ENCODE measurements at places on chromosomes 4 and X.

- no peak for DNase-seq
These were observed 36.6 kb upstream of the CDKN2AIP start for GRCh38 chr4:183407635-183408464.

DNA sequence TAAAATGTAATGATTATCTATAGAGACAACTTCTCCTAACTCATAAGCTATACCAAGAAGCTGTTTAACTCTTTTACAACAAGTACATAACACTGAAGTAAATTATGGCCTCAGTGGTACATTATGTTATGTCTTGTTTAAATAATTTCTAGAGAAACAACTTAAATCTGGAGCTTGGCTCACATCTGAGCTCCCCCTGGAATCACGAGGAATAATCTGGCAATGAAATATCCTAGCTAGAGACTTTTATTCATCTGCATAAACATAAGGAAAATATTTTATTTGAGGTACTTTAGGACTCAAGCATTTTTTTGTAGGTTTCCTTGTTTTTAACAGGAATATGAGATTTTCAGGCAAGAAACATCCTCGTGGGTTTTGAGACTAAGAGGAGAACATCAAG lies 354.7 kb upstream of the SLC7A11 start:
- no peak for DNase-seq

DNA sequence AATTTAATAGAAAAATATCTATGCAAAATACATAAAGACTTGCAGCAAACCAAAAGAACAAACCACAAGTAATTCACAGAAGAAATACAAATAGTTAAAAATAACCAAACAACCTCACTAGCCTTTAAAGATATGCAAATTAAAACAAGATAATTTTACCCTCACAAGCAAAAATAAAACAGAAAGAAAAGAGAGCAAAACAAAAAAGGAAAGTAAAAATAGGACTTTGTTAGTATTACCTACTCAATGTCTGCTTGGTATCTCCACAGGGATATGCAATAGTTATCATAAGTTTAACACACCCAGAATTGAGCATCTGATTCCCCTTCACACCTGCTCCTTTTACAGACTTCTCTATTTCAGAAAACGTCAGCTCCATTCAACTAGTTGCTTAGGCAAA lies 737.5 kb upstream of the MAGEB2 start:
- DNase-seq, result no peak

DNA sequence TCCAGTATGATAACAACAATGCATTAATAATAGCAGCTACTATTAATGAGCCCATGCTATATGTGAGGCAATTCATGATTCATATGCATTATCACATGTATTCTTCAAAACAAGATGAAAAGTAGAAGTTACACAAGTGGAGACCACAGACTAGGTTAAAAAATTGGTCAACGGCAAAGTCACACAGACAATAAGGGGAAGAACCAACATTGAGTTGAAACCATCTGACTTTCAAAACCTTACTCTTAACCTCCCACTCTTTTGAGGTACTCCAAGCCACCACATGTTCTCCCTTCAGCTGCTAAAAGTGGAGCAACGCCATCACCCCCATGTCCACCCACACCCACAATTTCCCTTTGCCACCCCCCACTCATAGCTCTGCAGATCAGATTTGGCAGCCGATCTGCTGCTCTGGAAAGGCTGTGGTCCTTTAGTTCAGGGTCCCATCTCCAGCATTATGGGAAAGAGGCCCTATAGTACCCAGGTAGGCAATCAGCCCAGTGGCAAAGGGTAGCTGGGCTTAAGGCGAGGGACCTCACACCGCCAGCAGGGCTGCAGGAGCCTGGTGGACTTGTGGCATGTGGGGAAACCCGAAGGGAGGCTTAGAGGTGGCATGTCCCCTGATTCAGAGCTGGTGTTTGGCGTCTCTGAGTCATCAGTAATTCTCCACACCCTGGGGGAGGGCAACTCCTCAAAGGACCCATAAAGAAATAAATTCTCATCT lies 33.5 kb upstream of the CYBB start:
- no peak for DNase-seq

DNA sequence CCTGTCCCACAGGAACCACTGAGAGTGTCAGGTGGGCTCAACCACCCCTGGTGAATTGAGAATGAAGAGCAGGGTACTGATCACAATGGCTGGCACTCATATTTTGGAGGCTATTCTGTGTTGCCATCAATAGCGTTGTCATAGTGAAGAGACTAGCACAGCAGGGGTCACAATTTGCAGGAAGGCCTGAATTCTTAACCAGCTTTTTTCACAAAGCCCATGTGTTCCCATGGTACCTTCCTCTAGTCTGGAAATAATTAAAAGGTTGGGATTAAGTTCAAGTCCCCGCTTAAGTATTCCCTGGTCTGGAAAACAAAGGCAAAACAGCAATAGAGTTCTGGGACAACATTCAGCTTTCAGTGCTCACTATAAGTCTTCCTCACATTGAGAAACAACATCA lies 1051.7 kb downstream of the C4orf33 start:
- no peak for DNase-seq

GRCh38 chrX:16335181-16335580 lies 167.9 kb downstream of the MAGEB17 start:
- no peak for DNase-seq

DNA sequence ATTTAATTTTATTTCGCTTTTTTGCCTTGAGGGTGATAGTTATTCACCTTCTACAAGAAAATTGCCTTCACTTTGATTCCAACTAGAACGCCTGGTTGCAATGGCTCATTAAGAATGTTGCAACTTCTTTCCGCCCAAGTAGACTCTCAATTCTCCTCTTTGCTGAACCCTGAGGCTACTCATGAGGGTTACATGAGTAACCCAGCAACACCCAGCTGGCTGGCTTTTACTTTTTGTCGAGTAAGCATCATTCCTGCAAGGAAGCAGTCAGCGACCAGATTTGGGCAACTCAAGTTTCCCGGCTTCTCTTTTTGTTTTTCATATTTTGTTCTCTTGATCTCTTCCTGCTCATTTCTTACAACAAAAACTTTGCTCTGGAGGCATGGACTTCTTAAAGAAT lies 495.4 kb downstream of the PACRGL start:
- DNase-seq, result no peak

GRCh38 chrX:32530802-32531403 lies 680.4 kb downstream of the DMD start:
- no peak for DNase-seq

GRCh38 chr4:127622921-127623796 lies 9.6 kb upstream of the INTU start:
- peak; percentile 84 for DNase-seq

- DNase-seq, result no peak
These were observed 59.4 kb upstream of the ARSJ start for GRCh38 chr4:114038762-114039387.

GRCh38 chrX:20221902-20222301 lies 44.8 kb downstream of the RPS6KA3 start:
- no peak for DNase-seq

GRCh38 chr4:168293386-168293975 lies 25.1 kb downstream of the DDX60 start:
- no peak for DNase-seq

DNA sequence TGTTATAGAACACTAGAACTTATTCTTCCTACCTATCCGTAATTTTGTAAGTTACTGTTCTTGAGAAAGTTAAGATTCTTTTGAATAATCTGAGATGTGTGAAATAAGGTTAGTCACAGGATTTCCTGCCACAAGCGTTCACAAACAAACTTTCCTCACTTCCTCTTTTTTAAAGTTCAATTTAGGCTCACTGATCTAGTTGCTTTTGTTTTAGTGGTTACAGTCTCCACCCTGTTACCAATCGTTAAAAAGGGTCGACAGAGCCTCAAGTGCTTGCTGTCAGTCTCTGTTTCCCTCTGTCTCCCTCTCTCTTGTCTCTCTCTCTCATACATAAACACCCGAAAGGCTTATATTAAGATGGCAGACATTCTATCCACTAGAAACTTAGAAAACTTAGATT lies 35.9 kb upstream of the STK26 start:
- no peak for DNase-seq

DNA sequence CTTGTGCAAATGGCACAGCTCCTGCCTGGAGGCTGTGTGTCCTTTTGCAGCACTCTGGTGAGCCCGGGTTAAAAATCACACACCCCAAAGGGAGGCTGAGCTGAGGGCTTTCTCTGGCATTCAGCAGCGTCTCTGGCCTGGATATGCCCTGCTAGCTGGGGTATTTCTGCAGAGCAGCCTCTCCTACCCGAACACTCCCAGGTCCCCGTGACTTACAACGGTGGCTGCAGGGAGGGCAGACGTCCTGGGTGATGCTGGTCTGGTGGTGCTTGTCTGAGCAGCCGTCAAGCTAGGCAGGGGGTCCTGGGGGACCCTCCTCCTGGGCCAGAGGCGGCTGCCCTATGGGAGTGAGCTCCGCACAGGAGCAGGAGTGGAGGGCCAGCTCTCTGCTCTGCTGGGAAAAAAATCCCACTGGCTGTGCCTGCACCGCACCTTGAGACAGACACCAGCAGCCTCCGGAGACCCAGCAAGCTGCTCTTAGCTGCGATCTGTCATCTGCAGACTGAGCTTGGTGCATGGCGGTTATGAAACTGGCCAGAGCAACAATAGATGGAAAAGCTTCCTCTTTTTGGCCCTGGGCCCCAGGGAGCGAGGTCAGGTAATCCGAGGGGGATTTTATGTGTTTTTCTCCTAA lies 41.3 kb upstream of the ASMTL start:
- DNase-seq, result peak; percentile 52

DNA sequence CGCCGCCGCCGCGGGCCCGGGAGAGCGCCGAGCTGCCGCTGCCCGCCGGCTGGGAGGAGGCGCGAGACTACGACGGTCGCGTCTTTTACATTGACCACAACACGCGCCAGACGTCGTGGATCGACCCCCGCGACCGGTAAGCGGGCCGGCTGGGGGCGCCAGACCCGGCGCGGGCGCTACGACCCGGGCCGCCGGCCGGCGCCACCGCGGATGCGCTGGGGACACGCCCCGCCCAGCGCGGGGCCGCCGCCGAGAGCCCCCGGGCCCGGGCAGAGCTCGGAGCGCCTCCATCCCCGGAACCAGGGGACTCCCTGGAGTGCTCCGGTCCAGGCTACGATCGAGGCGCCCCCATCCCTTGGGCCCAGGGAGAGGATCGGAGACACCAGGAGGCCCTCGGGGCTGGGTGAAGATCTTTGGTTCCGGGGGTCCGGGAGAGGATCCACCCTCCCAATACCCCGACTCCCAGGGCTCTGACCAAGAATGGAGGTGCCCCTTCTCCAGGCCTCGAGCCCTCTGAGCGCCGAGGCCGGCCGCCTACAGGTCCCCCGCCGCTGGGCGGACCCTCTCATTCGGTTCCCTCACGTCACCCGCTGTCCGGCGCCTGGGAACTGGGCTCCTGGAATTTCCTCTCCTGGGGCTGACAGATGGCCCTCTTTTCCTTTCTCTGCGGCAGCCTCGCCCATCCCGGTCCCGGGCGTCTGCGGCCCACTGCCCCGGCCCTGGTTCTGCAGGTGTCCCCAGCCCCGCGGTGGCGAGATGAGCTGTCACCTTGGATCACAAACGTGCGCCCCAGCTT lies 48.8 kb downstream of the CLDN34 start:
- DNase-seq, result peak; percentile 60

DNA sequence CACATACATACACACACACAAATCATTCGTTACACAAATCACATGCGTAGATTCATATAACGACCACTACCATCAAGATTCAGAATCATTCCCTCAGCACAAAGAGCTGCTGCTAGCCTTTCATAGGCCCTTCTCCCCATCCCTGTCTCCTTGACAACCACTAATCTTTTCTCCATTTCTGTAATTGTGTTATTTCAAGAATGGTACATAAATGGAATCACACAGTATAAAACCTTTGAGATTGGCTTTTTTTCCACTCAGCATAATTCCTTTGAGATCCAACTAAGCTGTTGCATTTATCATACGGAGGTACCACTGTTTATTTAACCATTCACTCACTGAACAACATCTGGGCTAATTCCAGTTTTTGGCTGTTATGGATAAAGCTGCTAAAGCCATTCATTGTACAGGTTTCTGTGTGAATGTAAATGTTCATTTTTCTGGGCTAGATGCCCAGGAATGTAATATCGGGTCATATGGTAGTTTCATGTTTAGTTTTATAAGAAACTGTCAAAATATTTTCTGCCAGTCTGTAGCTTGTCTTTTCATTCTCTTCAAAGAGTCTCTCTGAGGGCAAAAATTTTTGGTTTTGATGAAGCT lies 64.1 kb downstream of the USP11 start:
- DNase-seq, result no peak

DNA sequence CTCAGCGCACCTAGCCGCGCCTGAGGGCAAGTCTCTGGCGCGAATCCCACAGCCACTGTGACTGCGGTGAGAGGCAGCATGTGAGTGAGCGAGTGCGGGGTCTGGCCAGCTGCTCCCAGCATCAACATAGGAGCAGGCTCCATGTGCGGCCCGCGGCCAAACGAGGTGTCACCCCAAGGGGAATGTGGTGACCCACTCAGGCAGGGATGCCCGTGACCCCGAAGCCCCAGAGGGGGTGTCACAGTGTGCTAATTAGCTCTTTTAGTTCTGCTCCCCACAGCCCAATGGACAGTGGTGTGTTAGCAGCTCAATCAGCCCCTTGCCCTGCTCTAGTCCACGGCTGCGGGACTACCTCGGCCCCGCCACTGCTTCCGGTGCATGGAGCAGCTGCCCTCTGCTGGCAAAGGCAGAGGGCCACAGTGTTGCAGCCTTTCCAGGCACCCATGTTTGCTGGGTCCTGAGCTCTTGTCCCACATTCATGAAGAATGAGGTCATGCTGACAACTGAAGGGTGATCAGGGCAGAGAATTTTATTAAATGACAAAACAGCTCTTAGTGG lies 61.4 kb downstream of the AGA start:
- DNase-seq, result peak; percentile 72

GRCh38 chr4:156705311-156705710 lies 266.3 kb downstream of the PDGFC start:
- DNase-seq, result no peak

DNA sequence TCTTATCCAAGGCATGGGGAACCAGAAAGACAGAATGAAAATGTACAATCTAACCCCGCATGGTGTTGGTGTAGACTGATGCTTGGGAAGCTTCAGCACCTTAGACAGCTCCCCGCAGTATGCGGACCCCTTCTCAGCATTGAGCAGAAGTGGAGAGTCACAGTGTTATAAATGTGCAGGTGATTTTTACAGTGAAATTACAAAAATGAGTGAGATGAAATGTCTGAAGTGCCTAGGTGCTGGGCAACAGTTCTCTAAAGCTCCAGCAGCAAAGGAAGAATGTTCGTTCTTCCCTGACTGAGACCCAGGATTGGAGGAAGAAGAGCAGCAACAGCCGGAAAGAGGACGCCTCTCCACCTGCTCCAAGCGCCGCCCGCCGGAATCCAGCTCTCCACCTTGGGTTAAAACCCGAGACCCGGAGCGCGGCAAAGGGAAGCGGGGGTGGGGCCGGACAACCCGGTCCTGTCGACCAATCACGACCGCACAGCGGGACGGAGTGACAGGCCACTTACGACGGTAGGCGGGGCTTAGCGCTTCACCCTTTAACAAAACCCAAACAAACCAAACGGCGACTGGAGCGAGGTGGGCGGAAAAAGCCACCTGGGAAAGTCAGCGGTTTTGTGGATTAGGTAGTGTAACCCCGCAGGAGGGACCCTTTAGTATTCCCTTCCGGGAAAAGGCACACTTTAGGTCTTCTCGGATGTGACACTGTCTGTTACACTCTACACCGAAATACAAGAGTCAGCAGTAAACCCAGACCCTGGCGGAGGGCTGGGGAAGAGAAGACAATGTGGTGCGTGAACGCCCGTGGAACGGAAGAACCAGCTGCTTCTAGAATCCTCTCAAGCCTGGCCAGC lies at the start of gene GLRA3:
GLRA3 (minus strand) TSS at position 403 of the 857 bp plus-strand sequence. CDS start 436 bp downstream, outside the sequence.
- peak; percentile 95 for DNase-seq

All from ecto neural progenitor cell (in vitro differentiated cells).